ENCODE measurements at places on chromosomes 16 and 17.

DNA sequence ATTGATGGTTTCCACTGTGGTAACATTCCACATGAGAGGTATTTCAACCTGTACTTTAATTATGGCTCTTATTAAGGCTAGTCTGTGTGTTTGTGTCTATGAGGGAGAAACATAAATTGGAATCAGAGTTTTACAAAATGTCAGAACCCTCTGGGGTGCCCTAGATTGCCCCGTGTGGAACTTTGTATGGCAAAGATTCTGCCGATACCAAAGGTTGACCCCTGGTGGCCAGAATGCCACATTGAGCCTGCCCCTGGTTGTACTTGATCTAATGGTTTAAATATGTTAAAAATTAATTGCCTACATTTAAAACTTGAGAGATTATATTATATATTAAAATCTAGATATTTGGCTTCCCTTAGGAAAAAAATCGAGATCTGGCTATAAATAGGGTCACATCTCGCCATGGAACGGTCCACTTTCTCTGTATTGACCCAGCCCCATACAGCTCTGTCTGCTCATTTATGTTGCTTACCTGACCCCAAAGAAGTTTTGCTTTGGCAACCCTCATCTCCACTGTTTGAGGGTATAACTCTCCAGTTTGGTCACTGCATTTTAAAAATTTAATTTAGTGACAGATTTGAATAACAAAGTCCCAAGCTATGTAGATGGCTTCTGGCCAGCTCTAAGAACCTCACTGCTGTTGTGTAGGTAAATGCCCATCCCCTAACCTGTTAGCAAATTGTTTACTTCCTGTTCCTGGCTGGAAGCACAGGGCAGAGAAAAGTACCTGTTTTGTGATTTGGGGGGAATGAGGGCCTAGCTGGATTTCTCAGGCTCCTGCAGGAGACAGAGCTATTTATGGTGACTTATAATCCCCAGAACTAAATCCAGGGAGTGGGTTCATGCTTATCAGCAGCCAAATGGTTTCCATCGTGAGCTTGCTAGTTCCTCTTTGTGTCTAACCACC, 95.0 kb downstream of the PLCG2 start:
- DNase-seq = peak; percentile 58

DNA sequence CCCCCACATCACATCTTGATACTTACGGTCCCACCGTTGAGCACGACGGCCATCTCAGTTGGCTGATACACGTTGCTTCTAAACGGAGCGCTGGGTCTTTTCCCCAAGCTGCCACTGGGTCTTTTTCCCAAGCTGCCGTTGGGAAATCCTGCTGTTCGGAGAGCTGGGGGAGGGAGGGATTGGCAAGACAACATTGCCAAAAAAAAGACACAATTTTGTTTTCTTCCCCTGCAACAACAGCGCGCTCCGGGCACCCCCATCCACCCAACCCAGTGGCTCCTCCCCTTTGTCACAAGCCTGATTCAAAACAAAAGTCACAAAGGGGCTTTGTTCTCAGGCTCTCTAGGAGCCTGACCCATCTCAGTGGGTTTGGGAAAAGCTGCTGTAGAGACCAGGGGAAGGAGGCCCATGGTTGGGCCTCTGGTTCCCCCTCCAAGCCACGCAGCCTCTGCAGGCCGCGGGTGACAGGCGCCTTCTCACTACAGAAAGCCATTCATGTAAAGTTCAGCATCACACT, 22.8 kb downstream of the GPRC5B start:
- DNase-seq = no peak

- DNase-seq = no peak
Measured at GRCh38 chr17:82407255-82407654, 10.9 kb upstream of the HEXD start.

DNA sequence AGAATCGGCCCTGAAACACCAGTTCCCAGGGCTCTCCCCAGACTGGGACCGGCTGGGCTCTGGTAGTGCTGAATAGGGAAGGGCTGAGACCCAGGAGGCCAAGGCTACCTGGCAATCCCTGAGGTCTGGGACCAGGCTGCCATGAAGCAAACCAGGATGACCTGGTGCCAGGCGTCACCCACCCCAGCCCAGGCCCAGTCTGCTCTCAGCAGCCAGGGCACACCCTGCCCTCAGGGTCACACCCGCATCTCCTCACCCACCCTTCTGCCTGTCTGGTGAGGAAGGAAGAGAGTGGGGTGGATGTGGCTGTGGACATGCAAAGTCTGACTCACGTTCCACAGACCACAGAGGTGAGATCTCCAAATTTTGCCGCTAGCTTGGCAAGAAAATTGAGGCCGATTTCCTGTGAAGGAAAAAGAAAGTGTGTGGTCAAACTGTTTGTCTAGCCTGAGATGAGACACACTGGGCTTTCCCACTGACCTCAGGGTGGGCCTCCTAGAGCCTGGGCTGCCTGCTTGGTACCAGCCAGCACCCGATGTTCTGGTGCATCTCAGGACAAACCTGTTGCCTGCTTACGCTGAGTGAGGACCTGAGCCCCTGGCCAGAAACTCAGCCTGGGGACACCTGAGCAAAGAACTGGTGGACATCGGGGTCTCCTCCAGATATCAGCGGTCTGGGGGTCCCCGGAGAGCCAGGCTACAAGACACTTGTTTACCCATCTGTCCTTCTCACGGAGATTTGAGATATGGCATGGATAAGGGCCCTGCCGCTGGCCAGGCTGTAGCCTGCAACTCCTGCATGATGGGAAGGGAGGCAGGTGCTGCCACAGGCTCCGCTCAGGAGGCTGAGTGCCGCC, 6.3 kb upstream of the RAB37 start:
- no peak for DNase-seq

- DNase-seq = no peak
Measured at GRCh38 chr17:42025936-42026335, 6.0 kb downstream of the NKIRAS2 start.

GRCh38 chr17:51013322-51013721, 107.3 kb downstream of the SPAG9 start:
- no peak for DNase-seq

GRCh38 chr17:61203671-61204131, 195.9 kb upstream of the TBX2 start:
- DNase-seq = no peak

DNA sequence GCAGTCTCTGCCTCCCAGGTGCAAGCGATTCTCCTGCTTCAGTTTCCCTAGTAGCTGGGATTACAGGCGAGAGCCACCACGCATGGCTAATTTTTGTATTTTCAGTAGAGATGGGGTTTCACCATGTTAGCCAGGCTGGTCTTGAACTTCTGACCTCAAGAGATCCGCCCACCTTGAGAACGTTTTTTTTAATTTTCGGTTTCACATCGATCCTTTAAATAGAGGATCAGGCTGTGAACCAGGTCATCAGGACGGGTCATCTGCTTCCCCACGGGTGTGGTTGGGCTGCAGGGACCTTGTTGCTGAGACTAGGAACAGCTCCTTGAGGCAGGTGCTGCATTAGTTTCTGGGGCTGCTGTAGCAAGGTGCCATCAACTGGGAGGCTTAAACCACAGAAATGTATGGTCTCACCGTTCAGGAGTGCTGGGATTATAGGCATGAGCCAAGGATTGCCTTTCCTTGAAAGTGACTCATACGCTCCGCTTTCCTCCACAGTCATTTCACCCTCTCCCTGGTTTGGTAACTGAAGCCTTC, 7.9 kb upstream of the NAGPA start:
- DNase-seq = no peak

DNA sequence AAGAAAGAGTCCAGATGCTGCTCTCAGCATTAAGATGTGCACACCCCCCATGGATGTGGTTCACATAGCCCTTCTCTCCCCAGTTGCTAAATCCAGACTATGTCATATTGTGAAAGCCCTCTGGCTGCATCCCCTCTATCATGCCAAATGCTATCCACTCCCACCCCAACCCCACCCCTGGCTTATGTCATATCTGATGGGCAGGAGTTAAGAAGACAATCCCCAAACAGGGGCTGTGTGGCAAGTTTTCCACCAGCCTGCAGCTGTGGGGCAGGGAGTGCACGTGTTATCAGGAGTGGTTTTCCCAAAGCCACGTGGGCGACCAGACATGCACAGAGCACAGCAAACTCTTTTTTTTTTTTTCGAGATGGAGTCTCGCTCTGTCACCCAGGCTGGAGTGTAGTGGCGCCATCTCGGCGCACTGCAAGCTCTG, 10.0 kb downstream of the FAM117A start:
- no peak for DNase-seq

- DNase-seq = no peak
Measured at GRCh38 chr16:53773881-53774280, 69.9 kb downstream of the FTO start.

DNA sequence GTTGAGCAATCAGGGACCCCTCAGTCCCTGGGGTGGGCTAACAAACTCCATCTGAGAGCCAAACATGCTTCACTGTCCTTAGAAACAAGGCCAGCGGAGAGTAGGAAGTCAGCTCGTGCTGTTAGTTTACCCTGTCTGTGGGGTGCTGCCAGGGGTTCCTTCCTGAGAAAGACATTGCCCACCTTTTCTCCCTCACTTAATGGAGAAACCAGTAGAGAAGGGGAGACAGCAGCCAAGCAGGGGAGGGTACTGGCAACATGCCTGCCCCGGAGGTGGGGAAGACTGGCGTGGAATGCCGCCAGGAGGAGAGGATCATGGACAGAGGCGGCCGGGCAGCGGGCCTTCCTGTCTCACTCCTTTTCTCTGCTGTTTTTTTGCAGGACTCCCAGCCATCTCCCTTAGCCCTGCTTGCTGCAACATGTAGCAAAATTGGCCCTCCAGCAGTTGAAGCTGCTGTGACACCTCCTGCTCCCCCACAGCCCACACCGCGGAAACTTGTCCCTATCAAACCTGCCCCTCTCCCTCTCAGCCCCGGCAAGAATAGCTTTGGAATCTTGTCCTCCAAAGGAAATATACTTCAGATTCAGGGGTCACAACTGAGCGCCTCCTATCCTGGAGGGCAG, 19.9 kb downstream of the SP2 start:
- no peak for DNase-seq

GRCh38 chr16:30063893-30064728, 1.4 kb upstream of the ALDOA start:
- peak; percentile 85 for DNase-seq

DNA sequence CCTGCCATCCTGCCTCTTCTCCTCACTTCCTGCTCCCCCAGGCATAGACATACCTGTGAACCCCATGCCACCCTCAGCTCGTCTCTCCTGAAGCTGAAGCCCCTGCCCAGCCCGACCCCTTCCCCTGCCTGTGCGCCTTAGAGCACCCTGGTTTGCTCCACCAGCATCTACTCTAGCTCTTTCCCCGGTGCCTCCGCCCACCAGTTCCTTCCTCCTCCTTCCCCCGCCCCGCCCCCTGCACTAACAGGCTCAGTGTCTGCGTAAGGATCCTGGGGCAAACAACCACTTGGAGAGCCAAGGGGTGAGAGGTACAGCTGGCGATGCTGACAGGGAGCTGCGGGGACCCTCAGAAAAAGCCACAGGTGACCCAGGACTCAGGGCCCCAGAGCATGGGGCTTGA, 1.9 kb downstream of the GPR142 start:
- peak; percentile 90 for DNase-seq

- peak; percentile 22 for DNase-seq
Measured at GRCh38 chr16:58418026-58418425, 25.8 kb downstream of the GINS3 start.

- peak; percentile 38 for DNase-seq
Measured at GRCh38 chr17:69335058-69335457, 8.1 kb upstream of the ABCA5 start.

DNA sequence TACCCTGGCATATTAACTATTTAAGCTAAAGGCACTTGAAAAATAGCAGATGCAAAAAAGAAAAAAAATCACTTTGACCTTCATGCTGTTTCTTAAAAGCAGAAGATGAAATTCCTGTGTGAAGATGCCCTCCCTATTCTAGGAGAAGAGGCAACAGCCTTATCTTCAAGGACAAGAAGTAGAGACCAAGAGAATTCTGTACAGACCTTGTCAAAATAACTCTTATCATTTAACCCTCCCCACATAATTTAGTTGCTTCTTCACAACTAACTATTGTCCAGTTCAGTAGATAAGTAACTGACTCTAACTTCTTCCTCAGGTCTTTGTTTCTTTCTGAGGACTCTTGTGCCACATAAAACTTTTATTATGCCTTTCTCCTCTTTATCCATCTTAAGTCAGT, 72.0 kb upstream of the MARCHF10 start:
- no peak for DNase-seq

- DNase-seq = no peak
Measured at GRCh38 chr17:70089513-70090148, 14.6 kb downstream of the KCNJ16 start.

DNA sequence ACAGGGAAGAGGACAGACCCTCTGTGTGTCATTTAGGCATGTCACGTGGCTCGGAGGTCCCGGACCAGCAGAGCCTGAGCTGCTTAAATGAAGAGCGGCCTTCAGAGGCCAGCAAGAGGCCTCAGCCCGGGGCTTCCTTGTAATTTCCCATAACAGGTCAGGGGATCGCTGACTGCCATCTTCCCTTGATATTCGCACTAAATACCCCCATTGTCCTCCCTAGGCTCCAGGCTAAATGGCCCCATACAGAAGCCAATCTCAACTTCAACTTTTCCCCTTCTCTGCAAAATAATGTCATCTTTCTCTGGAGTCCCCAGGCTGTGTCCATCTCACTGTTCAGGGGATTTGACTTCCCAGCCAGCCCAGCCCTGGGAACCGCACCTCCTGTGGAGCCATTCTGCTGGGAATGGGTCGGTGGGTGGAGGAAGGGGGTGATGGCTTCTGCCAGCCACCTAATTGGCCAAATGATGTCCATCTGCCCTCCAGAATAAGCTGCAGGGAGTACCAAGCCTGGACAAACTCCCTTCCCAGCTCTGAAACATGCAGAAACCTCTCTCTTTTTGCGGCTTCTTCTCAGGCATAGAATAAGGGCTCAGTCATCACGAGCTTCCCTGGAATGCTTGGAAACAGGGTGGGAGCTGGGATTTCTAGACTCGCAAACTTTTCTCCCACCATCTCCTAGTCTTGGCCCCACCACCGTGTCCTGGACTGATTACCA, 129.9 kb downstream of the SDK2 start:
- no peak for DNase-seq

- no peak for DNase-seq
Measured at GRCh38 chr17:17150448-17150800, 55.7 kb downstream of the PLD6 start.

- DNase-seq = no peak
Measured at GRCh38 chr16:80300456-80300855, 240.3 kb upstream of the DYNLRB2 start.

DNA sequence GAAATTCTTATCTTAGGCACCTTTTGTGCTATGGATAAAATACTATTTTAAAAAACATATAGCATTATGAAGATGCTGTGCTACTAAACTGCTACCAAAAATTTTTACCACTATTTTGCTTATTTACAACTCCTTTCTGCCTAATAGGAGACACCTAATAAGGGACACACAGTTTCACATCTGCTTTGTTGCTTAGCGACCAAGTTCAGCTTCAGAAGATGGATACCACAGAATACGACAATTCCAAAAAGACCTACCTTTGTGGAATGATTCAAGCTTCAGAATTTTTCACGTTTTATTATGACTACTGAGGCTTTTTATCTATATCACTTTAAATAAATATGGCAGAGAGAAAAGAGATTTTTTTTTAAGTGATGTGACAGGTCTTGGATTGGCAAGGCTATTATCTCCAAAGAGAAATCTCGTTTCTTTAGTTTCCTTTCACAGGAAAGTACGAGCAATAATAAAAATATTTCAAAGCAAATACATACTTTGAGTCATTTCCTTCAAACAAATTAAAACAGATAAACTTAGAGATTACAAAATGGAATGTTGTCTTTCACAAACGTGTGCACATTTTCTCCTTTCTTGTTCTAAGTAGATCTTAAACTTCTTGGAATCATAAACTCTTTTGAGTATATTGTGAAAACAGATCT, 35.4 kb downstream of the SPAG9 start:
- no peak for DNase-seq

Data from NCI-H82 (cell line).